ENCODE measurements at places on chromosomes 2 and 18.

DNA sequence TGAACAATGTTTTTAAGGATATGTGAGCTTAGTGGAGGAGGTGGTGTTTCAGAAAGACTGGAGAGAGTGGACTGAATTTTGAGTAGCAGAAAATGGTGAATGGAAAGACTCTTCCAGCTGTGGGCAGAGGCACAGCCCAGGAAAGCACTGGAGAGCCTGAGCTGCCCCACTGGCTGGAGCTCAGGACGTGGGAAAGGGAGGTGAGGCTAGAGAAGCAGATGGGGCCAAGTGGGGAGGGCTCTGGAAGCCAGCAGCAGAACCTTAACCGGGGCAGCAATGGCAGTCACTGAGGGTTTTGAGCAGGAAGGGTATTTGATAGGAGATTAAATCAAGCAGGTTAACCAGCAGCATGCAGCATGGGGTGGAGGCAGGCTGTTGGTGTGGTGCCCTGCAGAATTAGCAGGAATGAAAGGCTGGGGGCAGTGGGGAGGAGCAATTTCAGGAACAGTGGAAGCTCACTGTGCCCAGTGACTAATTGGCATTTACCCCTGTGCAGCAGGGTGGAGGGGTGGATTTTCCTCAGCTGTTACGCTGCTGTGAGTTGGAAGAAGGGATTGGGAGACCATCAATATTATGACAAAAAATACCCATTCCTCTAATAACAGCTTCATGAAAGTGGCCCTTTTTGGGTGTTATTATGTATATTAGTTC, 136.2 kb downstream of the CERS6 start:
- no peak for DNase-seq

GRCh38 chr2:15728245-15728938, 136.7 kb downstream of the DDX1 start:
- no peak for DNase-seq

DNA sequence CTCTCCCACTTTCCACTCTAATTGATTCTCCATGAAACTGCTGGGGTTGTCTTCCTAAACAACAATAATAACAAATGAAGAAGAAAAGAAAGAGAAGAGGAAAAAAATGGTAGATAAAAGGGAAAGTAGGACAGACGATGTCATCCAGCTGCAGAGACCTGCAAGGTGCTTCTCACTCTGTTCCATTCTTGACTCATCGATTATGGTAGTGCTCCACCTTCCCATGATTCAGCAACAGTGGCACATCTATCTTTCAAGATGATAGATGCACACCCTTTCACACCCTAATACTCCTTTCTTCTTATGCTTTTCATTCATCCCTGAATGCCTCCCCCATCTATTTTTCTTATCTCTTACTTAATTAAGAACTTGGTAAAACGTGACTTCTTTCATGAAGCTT, 610.2 kb downstream of the NR4A2 start:
- DNase-seq, result no peak

DNA sequence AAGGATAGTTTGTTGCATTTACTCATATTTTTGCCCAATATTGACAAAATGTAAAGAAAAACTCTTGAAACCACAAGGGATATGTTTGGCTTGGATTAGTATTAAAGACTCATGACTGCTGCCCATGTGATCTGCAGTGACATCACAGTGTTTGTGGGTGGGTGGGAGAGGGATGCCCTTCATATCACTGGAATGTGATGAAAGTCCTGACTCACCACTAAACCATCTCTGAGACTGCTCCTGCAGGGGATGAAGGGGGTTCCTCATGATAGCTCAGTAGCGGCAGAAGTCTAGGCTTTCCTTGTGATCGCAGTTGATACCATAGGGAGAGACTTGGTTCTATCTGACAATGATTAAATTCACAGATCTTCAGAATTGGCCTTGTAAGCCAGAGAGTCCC, 451.2 kb downstream of the CNTNAP5 start:
- DNase-seq, result no peak
